ENCODE measurements at places on chromosomes 13 and 19. TPM values are rescaled to one million over a fixed set of nuclear protein-coding genes. Genes with fewer than 3 reads are reported as not detected.

TBXA2R gene
- 5.1 TPM for total RNA-seq

KLHL1 gene
- total RNA-seq: not detected

CFD gene
- total RNA-seq: 1.3 TPM

ZNF296 gene
- 3.1 TPM for total RNA-seq

ZSCAN22 gene
- total RNA-seq: 4.5 TPM

KLK2 gene
- not detected for total RNA-seq

SIGLEC11 gene
- 0.32 TPM for total RNA-seq

SKA3 gene
- 35.0 TPM for total RNA-seq

GIPC3 gene
- 0.89 TPM for total RNA-seq

ZNF541 gene
- total RNA-seq: 1.1 TPM

PNMA8A gene
- 0.62 TPM for total RNA-seq

SIGLEC9 gene
- total RNA-seq: 26.8 TPM

RAX2 gene
- not detected for total RNA-seq

SERP2 gene
- total RNA-seq: not detected

RASIP1 gene
- 0.21 TPM for total RNA-seq

EML2 gene
- 58.0 TPM for total RNA-seq

KLK3 gene
- total RNA-seq: not detected

ZNF529 gene
- 37.8 TPM for total RNA-seq

ERICH4 gene
- total RNA-seq: not detected

ZNF544 gene
- 19.7 TPM for total RNA-seq

IGFL3 gene
- total RNA-seq: not detected

- DNase-seq: no peak
These were observed 3.2 kb downstream of the ARHGAP35 start for GRCh38 chr19:46863818-46864629.

DNA sequence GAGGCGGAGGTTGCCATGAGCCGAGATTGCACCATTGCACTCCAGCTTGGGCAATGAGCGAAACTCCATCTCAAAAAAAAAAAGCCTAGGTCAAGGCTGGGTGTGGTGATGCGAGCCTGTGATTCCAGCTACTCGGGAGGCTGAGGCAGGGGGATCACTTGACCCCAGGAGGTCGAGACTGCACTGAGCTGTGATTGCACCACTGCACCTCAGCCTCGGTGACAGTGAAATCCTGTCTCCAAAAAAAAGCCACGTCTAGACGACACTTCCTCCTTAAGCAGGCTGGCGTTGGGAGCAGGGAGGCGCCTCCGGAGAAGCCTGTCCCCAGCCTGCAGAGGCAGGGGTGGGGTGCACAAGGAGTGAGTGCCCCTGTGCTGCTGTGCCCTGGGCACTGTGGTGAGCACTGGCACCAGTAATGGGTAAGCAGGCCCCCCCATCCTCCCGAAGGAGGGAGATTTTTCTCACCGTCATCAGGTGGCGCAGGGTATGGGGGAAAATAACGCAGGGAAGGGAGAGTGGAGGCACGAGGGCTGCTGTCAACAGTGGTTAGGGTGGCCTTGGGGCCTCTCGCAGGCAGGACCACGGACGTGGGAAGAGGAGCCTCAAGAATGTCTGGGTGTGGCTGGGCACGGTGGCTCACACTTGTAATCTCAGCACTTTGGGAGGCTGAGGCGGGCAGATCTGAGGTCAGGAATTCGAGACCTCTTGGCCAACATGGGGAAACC, 706 bp downstream of the P2RY11 start:
- no peak for DNase-seq

GRCh38 chr19:45321848-45322247, 827 bp downstream of the CKM start:
- DNase-seq: no peak

DNA sequence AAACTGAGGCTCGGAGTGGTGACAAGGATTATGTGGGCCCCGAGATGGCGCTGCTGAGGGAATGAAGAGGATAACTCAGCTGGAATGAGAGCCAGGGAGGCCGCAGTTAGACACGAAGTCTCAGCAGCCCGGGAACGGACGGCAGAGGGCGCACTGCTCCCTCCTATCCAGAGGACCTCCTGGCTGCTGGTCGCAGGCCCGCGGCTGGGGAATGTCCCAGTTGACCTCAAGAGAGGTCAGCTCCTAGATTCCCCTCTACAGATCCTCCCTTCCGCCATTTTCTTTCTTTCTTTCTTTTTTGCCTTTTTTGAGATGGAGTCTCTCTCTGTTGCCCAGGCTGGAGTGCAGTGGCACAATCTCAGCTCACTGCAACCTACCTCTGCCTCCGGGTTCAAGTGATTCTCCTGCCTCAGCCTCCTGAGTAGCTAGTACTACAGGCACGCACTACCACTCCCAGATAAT, 24.1 kb upstream of the ASPDH start:
- DNase-seq: peak; percentile 35

- DNase-seq: no peak
These were observed 17.6 kb downstream of the PPP1R12C start for GRCh38 chr19:55099557-55100506.

GRCh38 chr19:56085571-56086275, 35.4 kb downstream of the ZNF787 start:
- no peak for DNase-seq

GRCh38 chr19:35514282-35514809, 897 bp upstream of the DMKN start:
- no peak for DNase-seq

- no peak for DNase-seq
These were observed 933.7 kb upstream of the SLITRK5 start for GRCh38 chr13:86737334-86737932.

GRCh38 chr19:33347300-33347699, 26.2 kb upstream of the CEBPG start:
- DNase-seq: no peak

- no peak for DNase-seq
These were observed 2.3 kb downstream of the CEACAM18 start for GRCh38 chr19:51480590-51480989.

DNA sequence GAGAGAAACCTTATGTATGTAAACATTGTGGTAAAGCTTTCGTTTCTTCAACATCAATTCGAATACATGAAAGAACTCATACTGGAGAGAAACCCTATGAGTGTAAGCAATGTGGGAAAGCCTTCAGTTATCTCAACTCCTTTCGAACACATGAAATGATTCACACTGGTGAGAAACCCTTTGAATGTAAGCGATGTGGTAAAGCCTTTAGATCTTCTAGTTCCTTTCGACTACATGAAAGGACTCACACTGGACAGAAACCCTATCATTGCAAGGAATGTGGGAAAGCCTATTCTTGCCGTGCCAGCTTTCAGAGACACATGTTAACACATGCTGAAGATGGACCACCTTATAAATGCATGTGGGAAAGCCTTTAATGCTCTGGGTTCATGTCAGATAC, 24.7 kb downstream of the ZNF136 start:
- no peak for DNase-seq

- no peak for DNase-seq
These were observed 68.4 kb downstream of the HSPH1 start for GRCh38 chr13:31093145-31093885.

DNA sequence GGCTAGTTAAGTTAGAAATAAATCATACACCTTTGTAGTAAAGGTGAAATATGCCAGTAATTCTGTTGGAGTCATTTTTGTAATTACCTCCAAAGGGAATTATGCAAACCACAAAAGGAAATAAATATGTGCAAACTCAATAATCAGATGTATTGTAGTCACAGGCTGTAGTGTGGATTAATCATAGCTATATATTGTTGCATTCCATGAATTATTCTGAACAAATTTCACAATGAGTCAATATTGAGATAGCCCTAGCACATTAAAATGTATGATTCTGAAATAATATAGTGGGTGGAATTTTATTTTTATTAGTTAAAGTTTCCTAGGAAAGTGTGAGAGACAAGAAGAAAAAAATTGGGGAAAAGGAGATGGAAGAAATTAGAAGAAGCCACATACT, 790.5 kb upstream of the PCDH20 start:
- no peak for DNase-seq

- no peak for DNase-seq
These were observed 6.6 kb upstream of the VSTM2B start for GRCh38 chr19:29519146-29519545.

- no peak for DNase-seq
These were observed 86.8 kb downstream of the SLC25A15 start for GRCh38 chr13:40876020-40876738.

DNA sequence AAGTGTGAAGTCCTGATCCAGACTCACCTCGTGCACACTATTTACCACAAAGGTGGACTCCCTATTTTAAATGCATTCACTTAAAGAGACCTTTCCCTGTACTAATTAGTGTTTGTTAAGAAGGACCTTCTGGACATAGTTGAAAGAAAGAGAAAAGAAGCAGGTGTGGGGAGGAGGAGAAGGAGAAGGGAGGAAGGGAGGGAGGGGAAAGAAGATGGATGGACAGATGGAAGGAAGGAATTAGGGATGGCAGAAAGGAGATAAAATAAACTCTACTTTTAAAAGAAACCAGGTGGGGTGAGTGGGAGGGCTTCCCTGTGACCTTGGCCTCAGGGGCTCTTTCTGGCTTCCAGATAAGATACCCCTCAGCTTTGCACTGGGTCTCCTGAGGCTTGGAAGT, 21.4 kb downstream of the ZNF175 start:
- DNase-seq: no peak

DNA sequence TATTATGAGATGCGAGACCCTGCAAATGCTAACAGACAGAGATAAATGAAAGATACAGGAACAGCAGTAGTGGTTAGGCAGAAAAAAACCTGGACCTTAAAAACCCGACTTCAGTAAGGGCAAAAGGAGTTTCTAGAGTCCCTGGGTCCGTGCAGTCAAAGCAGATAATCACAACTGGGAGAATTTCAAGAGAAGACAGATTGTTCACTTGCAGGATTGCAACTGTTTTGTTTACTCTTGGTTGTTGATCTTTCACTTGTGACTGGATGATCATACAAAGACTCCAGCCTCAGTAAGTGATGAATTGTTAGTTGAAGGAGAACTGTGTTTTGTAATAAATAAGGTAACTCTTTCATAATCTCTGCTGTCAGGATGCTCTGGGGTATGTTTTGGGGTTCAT, 135.1 kb downstream of the GPC6 start:
- no peak for DNase-seq

DNA sequence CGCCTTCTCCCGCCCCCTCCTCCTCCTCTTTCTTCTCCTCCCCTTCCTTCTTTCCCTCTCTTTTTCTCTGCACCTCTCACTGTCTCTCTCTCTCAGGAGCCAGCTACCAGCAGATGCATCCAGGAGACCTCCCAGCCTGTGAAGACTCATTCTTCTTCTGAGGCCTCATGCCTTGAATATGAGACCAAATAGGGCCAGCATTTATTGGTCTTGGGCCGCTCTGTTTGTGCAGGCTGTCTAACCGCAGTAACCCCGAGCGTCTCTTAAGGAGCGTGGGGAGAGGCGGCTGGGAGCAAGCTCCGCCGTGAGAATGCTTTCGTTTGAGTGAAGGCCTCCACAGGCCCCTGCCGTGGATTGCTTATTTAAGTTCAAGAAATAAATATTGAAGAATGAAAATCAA, 167.0 kb downstream of the NUFIP1 start:
- DNase-seq: no peak

DNA sequence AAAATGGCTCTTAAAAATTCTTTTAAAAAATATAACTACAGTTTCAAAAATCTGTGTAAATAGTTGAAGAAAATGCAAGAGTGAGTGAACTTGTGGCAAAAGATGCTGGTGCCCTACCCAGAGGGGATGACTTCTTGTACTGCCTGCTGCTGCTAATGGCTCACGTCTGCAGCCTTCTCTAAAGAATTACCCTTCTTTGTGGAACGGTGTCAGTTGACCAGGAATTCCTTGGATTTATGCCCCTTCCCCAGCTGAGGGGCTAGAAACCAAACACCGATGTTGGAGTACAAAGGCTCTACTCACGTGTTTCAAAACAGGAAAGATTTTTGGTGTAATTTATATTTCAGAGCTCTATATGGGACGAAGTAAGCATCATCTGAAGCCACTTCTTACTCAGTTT, 1582.8 kb downstream of the OLFM4 start:
- DNase-seq: no peak

GRCh38 chr19:19224852-19225494, 13.2 kb downstream of the NCAN start:
- DNase-seq: peak; percentile 77

GRCh38 chr13:96785986-96786385, 208.3 kb downstream of the OXGR1 start:
- no peak for DNase-seq

- no peak for DNase-seq
These were observed 6.2 kb upstream of the MRI1 start for GRCh38 chr19:13757805-13758772.

DNA sequence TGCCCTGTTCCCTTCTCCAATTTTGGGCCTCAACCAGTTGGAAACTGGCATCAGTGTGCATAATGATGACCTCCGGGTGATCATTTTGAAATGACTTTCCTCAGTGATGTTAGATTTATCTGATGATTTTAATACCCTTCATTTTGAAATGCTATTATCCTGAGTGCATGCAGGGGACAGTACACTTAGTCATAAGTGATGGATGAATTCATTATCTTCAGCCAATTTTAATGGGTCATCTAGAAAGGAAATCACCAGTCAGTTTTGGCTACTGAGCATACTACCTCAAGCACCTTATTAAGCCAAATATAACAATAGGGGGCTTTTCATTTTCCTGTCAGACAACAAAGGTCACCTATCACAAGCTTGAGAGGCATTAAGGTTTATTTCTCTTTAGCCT, 118.5 kb upstream of the MIR17HG start:
- DNase-seq: no peak

GRCh38 chr13:60175571-60175970, 11.8 kb upstream of the DIAPH3 start:
- DNase-seq: no peak

DNA sequence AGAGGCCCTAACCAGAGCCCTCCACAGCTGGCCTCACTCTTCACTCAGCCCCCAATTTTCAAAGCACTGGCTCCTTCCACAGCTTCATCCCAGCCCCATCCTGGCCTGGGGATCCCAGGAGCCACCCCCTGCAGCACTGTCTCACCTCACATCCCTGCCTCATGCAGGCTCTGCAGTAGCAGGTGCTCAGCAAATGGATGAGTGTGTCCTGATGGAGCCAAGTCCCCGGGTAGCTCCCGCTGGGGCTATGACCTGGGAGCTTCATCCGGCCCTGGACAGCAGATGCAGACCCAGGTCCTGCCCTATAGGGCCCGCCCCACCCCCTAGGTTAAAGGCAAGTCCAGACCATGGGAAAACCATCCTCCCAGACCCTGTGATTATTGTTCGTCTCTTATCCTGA, 143.2 kb upstream of the ZNF507 start:
- DNase-seq: no peak

DNA sequence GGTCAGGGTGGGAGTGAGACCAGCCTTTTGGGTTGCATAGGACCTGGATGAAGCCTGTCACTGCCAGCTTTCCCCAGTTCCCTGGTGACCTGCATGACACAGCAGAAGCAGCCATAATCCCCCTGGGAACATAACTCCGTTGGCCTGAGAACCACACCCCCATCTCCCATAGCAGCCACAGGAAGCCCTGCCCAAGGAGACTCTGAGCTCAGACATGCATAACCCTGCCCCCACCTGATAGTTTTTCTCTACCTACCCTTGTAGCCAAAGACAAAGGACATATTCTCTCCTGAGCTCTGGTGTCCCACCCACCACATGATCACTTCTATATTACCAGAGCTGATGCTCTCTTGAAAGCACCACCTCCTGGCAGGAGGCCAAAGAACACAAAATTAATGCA, 413.5 kb upstream of the HTR2A start:
- no peak for DNase-seq

- DNase-seq: peak; percentile 40
These were observed 46.3 kb downstream of the CCNE1 start for GRCh38 chr19:29858000-29858596.
